ENCODE measurements at places on chromosomes 4 and X.

- DNase-seq = no peak
These were observed 341.0 kb upstream of the GATB start for GRCh38 chr4:152101556-152102435.

- no peak for DNase-seq
These were observed 12.7 kb downstream of the MAML3 start for GRCh38 chr4:140141210-140141835.

GRCh38 chr4:15149234-15149838 lies 147.1 kb downstream of the CPEB2 start:
- DNase-seq = no peak

GRCh38 chr4:87251106-87251505 lies 30.7 kb upstream of the KLHL8 start:
- no peak for DNase-seq

- no peak for DNase-seq
These were observed 83.3 kb downstream of the SNCA start for GRCh38 chr4:89753601-89754066.

- no peak for DNase-seq
These were observed 66.5 kb downstream of the SHROOM4 start for GRCh38 chrX:50747471-50747900.

DNA sequence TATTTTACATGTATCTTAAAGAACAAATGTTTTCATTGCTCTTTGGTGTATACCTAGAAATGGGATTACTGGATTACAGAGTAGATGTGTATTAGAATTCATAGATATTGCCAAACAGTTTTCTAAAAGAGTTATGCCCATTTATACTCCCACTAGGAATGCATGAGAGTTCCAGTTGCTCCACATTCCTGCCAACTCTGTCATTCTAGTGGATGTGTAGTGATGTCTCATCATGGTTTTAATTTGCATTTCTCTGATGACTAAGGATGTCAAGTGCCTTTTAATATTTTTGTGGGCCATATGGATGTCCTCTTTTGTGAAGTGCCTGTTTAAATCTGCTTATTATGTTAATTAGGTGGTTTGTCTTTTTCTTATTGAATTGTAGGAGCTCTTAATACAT lies 65.6 kb upstream of the BMP2K start:
- DNase-seq = no peak

GRCh38 chr4:159065513-159066240 lies 37.2 kb upstream of the RAPGEF2 start:
- DNase-seq = no peak

GRCh38 chr4:1383728-1384591 lies 22.3 kb downstream of the NKX1-1 start:
- DNase-seq = no peak

DNA sequence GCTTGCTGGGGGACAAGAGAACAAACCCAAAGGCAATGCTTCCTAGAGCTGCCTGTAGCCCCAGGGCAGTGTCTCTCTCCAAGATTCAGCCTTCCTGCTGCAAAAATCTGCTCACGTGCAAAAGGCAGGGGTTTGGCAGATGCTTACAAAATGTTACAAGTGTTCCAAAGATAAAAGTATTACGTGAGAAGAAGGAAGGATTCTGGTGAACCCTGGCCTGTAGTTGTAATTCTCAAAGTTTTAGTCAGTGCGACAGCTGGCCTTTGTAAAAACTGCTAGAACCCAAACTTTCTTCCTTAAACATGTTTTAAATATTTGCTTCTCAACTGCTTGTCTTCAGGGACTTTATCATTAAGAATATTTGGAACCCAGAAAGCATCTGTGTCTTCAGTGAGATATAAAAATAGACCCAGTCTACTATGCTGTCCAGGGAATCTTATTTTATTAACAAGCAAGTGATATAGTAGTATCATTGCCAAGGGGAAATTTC lies 232.3 kb downstream of the FRMPD4 start:
- DNase-seq = no peak

GRCh38 chr4:27005501-27005900 lies 144.9 kb downstream of the STIM2 start:
- DNase-seq = no peak

- DNase-seq = no peak
These were observed 772 bp upstream of the FBXW7 start for GRCh38 chr4:152536545-152537182.

GRCh38 chr4:75235359-75235951 lies 278.7 kb downstream of the RCHY1 start:
- no peak for DNase-seq

DNA sequence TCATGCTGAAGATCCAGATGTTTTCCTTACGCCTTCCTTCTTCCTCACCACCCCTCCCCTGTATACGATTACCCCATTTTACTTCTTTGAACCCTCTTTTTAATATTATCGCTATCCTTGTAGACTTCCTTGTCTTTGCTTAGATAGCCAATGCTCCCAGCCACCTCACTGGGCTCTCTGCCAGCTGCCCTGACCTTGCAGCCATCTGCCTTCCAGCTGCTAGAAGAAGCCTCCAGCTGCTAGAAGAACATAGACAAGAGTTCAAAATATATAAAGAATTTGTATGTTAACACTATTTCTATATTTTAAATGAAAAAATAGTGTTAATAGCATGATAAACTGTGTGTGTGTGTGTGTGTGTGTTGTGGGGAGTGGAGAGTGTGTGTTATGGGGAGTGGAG lies 374.7 kb downstream of the ANKRD50 start:
- DNase-seq = no peak

GRCh38 chr4:3241898-3242524 lies 6.9 kb upstream of the MSANTD1 start:
- no peak for DNase-seq

DNA sequence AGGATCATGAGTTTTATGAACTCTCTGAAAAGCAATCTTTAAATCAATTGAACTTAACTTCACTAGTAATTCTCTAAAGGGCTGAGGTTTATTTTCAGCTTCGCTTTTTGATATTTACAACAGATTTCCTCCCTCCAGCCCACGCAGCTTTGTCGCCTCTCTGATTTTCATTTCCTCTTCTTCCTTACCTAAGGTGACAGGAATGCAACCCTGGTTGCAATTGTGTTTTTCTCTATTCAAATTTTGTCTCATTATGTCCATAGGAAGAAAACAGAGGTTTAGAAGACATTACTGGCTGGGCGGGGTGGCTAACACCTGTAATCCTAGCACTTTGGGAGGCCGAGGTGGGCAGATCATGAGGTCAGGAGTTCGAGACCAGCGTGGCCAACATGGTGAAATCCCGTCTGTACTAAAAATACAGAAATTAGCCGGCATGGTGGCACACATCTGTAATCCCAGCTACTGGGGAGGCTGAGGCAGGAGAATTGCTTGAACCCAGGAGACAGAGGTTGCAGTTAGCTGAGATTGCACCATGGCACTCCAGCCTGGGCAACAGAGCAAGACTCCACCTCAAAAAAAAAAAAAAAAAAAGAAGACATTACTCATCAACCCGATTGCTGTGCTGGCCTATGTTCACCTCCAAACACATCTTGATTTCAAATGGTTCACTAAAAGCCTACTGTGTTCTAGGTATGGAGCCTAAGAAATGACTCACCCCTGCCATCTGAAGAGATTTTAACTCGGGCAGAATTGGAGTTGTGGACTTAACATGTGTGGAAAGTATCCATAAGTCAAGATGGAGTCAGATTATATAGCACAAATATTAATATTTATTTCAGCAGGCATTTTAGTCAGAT lies 36.8 kb downstream of the VSIG4 start:
- no peak for DNase-seq

DNA sequence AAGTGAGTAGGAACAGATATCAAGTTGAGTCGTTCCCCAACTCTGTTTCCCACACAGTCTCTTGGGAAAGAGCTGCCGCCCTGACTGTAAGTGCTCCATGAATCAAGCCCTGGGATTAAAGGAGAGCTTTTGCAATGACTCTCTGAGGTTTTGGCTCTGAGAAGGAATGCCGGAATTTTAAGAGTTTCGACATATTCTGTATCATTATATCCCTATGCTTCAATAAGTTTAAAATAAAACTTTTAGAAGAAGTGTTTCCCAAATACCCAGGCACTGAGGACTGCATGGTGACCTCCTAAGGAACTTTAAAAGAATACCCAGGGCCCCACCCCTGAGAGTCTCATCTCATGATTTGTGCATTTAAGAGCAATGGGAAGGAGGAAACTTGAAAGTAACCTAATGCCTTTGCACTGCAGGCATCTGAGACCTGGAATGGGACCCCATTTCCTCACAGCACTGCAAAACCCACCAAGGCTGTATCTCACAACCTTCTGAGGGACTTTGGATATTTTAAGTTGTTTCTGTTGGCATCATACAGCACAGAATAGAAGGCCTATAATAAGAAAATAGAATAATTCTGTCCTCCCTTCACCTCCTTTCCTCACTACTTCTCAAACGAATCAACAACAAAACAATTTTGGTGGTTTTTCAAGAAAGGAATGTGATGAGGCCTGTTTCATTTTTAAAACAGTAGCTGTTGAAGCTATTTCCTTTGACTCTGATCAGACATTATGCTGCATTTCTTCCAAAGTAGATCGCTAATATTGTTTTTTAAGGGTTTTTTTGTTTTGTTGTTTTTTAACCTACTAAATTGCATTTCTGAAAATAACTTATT lies 121.2 kb downstream of the GASK1B start:
- no peak for DNase-seq

DNA sequence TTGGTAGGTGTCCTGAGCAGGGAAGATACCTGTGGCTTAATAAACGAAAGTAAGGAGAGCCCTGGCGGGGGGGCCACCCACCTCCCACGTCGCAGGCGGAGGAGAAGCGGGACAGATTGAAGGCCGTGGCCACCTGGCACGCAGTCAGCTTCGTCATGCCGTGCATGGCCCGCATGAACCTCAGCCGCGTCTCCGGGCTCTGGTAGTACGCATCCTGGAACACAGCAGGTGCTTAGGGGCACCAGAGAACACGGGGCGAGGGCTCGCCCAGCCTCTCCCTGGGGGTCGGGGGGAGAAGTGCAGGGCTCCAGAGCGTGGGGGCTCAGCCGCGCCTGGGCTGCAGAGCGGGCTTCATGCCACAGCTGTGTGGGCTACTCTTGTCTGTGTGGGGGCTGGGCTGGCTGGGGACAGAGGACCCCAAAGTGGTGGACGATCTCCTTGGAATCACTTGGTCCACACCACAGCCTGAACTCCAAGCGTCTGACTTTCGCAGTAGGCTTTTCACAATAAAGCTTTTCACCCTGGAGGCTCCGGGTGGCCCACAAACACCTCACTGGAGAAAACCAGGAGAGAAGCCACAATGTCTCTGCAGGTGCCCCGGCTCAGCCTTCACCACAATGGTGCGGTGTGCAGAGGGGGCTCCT lies 27.1 kb upstream of the SLC25A6 start:
- DNase-seq = no peak

- peak; percentile 50 for DNase-seq
These were observed 37.3 kb downstream of the ACOX3 start for GRCh38 chr4:8403173-8403753.

GRCh38 chrX:19377799-19378198 lies 34.1 kb downstream of the PDHA1 start:
- no peak for DNase-seq

- DNase-seq = no peak
These were observed 118.5 kb downstream of the TLL1 start for GRCh38 chr4:165991325-165992180.

DNA sequence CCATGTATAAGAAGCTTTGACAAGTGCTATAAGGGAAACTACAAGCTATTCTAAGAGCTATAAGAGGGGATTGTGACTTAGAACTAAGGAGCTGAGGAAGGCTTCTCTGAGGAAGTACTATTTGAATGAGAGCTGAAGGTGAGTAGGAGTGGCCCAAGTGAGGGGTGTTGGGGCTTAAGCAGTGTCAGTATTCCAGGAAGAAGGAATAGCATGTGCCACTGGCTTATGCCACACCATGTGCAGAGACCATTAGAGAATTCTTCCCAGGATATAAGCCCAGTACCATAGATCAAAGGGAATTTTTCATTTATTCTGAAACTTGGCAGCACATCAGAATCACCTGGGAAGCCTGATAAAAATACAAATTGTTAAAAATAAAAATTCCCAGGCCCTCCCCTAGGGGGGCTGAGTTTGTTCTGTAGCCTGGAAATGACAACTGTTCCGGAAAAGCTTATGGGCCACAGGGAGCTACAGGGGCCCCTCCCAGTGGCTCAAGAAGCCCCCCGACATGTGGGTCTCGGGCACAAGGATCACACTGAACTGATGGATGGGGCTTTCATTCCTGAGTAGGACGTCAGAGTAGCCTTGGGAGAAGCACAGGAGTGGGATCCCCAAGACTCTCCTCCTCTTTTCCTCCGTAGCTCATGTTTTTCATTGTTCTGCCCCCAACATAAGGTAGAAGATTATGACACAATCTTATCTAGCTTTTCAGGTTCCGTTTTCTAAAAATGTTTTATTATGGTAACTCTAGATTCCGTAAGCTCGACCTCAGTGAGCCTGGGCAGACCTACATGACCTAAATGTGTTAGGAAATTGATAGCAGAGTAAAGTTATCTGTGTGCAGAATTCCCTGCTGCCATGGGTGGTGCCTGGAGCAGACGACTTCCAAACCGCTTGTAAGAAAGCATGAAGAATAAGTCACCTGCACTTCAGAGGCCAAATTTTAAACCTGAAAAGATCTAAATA lies 119.3 kb downstream of the AFF1 start:
- DNase-seq = no peak

GRCh38 chrX:63282828-63283227 lies 68.3 kb downstream of the SPIN4 start:
- no peak for DNase-seq

GRCh38 chrX:72280321-72280845 lies 3.3 kb upstream of the RPS4X start:
- no peak for DNase-seq

DNA sequence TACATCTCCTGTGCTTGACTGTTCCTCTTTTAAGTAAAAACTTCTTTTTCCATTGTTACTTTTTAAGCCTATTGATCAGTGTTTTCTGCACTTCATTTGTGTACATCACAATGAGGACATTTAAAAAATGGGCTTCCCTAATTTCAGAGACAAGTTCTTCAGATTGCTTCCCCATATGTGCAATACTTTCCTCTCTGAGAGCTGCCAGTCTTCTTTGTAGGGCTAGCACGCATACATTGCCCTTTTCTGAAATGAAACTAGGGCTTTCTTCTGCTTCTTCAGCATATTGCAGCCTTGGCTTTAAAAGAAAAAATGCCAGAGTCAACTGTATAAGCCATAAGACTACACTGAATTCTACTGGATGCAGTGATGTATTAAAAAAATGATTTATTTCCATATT lies 37.8 kb downstream of the FAT4 start:
- DNase-seq = no peak

DNA sequence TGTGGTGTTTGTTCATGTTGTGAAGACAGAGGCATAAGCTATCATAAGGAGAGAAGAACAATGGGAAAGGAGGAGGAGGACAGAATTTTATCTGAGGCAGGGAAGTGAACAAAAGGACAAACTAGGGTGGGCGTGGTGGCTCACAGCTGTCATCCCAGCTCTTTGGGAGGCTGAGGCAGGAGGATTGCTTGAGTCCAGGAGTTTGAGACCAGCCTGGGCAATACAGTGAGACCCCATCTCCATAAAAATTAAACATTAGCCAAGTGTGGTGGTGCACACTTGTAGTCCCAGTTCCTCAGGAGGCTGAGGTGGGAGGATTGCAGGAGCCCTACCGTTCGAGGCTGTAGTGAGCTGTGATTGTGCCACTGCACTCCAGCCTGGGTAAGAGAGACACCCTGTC lies 49.9 kb downstream of the TMEM154 start:
- DNase-seq = no peak

Measured in stimulated activated CD4-positive, alpha-beta T cell treated with anti-CD3 and anti-CD28 coated beads, TNF-alpha, amount 100 ng/mL, for 24 hours (primary cell).